ENCODE measurements at places on chromosomes 4 and X. TPM values are rescaled to one million over a fixed set of nuclear protein-coding genes. Genes with fewer than 3 reads are reported as not detected.

DNA sequence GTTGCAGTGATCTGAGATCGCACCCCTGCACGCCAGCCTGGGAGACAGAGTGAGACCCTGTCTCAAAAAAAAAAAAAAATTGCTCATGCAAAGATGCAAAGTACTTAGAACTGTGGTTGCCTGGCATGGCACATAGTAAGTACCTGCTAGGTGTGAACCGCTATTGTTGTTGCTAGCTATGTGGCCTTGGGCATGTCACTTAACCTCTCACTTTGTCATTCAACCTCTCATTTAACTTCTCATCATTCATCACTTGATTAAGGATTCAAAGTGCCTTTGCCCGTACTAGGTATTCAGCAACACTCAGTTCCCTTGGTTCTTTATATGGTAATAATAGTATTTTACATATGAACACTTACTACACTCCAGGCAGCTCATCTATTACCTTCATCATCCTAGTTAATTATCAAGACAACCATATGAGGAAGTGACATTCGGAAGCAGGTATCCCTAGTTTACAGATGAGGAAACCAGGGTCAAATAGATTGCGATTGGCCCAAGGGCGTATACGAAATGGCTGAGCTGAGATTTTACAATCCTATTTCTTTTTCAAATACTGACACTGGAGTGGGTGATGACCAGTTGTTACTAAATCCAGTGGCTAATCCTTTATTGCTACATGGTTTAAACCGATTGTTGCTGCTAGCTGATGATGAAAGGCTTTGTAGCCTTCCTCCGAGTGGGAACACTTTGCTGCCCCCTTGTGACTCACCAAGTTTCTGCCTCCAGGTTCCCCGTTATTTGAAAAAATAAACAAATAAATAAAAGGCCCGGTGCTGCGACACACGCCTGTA is 28.8 kb upstream of the SOWAHD start:
- no peak for DNase-seq

GRCh38 chrX:39527025-39527424 is 570.7 kb downstream of the BCOR start:
- DNase-seq, result no peak

DNA sequence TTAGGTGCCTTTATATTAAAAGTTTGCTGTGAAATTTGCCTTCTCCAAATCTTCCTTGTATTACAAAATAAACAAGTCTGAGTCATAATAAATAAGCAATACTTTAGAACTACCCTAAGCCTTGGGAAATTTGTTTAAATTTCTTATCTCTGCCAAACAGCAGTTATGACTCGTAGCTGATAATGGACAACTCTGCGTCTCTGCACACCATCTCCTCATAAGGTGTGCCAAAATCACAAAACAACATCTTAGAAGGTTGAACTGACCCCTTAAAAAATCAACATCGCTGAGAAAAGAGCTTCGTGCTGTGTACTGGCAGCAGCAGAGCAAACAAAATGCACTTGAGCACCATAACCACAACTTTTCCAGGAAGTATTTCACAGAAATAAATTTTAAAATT is 22.0 kb downstream of the OR13H1 start:
- no peak for DNase-seq

DNA sequence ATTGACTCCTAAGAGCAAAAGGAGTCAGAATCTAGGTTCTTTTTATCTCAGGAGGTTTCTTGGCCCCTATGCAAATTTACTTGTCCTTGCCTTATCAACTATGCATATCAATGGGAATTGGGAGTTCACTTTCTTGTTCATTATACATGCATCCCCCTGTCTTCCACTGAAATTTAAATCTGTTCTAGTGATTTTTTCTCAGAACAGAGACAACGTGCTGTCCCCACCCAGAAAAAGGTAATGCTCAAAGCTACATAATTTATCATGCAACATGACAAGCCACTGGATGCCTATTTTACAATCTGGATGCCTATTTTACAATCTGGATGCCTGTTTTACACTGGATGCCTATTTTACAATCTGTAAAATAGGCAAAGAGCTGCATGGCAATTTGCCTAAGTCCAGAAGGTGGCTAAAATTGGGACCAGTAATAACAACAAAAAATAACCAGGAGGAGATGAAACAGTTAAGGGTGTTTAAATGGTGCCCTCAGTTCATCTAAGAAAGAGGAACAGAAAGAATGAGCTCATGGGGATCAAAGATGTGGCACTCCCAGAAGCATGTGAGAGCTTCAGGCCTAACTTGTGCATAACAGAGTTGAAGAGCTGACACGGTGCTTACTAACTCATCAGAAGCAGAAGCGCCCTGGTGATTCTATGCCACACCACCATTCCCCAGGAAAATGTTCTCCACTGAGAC is 537.8 kb upstream of the BOD1L1 start:
- no peak for DNase-seq

The BEX1 gene
- not detected for total RNA-seq

Measured in mucosa of descending colon (tissue), 3 donors.